CD4-positive, alpha-beta T cell treated with Interleukin-4 for 4 hours (primary cell): ENCODE measurements at places on chromosomes 6 and 20.

DNA sequence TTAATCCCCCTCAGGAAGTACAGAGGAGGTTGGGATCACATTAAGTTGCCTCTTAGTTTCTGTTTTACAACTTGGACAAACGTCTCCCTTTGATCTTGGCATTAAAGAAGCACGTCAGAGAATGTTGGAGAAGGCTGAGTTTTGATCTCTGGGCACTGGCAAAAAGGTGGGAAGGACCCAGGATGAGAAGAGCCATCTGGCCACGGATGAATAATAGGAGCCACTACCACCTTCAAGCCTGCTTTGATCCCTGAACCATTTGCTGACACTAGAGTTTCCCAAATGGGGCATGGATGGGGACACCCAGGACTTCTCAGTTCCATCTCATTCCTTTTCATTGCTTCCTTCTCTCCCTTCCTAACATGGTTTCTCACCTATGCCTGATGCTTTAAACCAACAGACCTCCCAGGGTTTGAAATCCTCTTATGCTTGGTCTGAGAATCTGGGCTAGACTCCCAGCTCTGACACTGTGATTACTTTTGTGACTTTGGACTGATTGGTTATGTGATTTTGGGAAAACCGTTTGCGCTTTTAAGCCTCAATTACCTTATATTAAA lies 5.8 kb downstream of the TM9SF4 start:
- no peak for DNase-seq

DNA sequence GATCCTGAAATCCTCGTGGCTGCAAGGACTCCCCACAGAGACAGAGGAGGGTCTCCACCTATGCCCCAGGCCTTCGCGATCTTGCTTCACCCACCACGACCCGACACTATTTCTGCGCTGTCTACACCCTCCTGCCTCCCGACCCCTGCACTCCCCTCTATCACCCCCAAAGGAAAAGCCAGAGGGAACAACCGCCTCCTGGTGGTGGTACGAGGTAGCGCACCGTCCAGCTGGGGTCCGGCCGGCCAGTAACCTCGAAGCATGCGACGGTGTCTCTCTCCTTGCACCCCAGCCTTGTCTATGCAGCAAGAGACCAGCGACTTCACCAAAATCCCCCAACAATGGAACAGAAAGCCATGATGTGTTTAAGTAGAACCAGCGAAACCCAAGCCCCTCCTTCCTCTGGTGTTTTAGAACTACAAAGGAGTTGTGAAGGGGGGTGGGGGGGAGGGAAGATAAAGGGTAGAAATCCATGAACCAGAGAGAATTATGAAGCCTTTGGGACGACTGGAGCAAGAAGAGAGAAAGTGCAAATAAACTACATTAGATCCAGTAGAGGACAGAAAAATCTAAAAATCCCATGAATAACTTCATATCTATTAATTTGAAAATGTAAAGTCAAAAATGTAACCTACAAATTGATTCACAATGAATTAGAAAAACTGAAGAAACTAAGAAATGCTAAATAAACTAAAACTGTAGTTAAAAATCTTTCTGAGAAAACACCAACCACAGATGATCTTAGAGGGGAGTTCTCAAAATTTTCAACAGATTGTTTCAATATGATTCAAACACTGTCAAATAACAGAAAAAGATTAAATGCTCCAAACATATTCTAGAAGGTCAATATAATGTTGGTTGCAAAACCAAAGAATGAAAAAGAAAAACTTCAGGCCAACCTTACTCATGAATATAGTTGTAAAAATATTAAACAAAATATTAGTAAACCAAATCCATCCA lies 168.0 kb downstream of the CDK19 start:
- no peak for DNase-seq

DNA sequence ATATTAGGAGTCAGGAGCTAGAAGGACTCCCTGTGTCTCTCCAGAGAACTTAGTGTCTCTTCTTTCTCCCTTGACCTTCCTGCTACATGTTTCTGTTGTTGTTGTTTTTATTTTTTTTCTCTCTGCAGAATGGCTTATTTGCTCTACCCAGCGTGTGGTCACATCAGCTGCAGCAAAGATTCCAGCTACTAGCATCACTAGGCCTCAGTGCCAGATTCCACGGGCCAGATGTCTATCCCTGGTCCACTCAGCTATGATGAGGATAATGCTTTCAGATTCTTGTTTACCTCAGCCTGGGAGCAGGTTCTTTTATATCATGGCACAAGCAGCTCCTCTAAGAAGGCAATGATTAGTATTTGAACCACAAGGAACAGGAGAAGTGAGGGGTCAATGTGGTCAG lies 110.0 kb downstream of the PLCB1 start:
- DNase-seq, result no peak

DNA sequence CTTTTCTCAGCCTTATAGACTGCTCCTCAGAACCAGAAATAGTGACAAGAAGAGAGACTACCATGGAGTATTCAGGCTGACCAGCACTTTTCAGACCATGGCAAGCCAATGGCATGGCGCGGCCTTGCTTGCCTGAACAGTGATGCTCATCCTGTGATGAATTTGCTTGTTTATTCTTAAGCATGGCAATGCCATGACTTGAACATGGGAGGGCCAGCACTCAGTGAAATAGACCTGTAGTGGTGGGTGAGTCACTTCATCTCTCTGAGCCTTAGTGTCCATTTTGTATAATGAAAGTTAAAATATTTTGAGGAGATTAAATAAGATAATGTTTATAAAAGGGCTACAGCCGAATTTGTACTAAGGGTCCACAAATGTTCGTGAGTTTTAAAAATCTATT lies 79.1 kb downstream of the LRRC1 start:
- DNase-seq, result no peak

DNA sequence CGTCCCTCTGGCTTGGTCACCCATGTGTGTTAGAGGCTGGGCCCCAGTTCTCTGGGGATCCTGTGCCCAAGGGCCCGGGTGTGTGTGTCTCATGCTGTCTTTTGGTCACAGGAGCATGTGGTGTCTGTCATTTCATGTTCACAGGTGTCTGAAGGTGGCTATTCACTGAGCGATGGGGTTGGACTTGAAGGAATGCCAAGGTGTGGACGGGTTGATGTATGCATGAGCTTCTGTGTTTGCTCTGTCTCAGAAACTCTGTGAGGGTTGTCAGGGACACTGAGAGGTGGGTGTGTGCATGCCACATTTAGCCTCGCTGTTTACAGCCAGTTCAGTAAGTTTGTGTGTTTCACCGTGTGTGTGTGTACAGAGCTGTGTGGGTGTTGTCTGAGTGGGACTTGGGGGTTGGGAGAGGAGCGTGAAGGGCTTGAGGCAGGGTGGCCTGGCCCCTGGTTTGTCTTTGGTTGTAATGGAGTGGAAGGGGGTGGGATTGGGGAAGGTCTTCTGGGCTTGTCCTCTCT lies 1.2 kb downstream of the DDR1 start:
- DNase-seq, result no peak

GRCh38 chr20:40638414-40638813 lies 50.6 kb downstream of the MAFB start:
- no peak for DNase-seq

DNA sequence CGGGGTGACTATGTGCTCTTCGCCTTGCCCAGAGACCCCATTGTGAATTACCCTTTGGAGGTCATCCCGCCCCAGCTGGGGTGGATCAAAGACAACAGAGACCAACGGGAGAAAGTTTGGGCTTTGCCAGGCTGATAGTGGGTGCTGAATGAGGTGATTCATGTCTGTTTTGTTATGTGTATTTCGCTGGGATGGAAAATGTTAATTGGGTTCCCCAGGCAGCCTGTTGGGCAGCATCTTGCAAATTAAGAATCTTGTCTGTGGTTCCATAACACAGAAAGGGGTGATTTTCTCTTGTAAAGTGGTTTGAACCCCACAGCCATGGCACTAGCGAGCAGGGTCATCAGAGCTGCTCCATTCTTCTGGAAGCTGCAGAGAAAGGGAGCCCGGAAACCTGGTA lies 63.1 kb upstream of the UNC93A start:
- DNase-seq, result no peak

DNA sequence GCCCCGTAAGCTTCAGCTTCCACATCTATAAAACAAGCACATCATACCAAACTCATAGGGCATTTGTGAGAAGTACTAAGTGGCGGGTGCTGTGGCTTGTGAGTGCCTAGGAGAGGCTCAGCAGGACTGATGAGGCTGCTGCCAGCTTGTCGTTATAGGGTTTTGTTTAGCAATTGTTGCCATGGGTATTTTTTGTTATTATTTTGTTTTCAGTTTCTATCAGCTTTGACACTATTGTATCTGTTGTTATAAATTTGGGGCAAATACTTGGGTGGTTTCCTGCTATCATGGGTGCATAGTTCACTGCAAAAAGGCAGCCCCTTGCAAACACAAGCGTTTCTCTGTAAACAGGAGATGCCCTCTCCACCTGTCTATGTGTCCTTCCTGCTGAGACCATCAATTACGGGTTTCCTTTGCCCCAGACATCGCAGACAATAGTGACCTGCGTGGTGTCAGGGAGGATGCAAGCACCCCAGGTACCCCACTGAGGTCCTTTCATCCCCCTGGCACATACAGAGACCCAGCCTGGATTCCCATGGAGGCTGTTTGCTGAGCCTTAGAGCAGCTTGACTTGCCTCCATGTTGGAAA lies 3.1 kb upstream of the CCDC167 start:
- peak; percentile 96 for DNase-seq

DNA sequence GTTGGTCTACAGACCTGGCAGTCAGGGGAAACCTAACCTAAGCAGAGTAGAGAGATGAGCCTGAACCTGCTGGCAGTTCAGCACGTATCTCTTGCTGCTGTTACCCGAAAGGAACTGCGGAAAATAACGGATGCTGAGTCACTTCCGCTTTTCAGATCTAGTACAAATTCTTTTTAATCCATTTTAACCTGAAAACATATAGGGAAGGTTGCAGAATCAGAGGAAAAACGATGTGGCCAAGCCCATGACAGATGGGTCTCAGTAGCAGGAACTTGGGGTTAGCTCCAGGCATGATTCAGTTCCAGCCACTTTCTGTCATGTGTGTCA lies 351.9 kb upstream of the PRND start:
- DNase-seq, result peak; percentile 10

- DNase-seq, result no peak
Measured at GRCh38 chr6:129590408-129591022, 119.5 kb downstream of the ARHGAP18 start.

- no peak for DNase-seq
Measured at GRCh38 chr6:68639826-68640490, 4.9 kb downstream of the ADGRB3 start.

GRCh38 chr6:160355001-160355400 lies 6.8 kb downstream of the SLC22A3 start:
- no peak for DNase-seq

- DNase-seq, result no peak
Measured at GRCh38 chr20:48339190-48339985, 488.4 kb downstream of the PREX1 start.

DNA sequence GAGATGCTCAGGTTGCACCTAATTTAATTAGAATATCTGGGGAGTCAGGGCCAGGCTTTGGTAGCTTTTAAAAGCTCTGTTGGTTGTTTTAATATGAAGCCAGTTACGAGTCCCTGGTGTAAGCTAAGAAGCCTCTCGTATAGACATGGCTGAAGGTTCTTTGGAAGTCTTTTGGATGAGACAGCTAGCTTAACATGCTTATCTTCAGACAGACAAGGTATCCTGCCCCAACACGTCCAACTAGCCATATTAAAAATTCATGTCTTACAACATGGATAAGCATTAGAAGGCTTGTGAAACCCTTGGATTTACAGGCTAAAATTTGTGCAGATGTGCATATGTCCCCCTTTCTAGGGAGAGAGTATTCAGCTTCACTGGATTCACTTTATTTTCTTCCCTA lies 105.7 kb upstream of the KCNK16 start:
- no peak for DNase-seq

GRCh38 chr6:98586163-98586562 lies 248.2 kb upstream of the POU3F2 start:
- DNase-seq, result no peak

DNA sequence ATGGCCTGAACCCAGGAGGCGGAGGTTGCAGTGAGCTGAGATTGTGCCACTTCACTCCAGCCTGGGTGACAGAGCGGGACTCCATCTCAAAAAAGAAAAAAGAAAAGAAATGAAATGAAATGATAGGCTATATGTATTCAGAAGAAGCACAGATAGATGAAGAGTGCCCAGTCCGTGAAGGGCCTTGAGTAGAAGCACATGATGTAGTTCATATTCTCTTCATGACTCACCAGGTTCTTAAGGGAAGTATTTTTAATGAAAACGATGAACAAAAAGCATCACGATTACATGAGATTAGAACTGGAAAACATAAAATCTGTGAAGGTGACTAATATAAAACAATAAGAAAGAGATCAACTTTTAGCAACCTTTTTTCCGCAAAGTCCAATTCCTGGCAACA lies 29.8 kb downstream of the TPD52L1 start:
- DNase-seq, result no peak

GRCh38 chr6:52215787-52216186 lies 28.5 kb downstream of the IL17F start:
- no peak for DNase-seq

- DNase-seq, result peak; percentile 4
Measured at GRCh38 chr6:116218172-116218633, 35.7 kb downstream of the TSPYL4 start.

DNA sequence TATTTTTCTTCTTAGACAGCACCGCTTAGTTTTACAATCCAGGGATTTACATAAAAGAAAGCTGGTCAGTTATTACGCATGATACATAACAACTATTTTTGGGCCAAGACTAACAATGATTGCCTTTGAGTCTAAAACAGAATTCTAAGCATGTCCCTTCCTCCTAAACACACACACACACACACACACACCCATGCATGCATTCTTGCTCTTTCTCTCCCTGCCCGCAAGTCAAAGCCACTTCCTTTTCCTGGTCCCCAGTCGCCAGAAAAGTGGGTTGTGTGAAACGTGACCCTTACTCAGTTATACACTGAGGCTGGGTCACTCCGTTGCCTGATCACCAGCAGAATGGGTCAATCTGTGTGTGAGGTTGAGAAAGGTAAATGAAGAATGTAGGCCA lies 31.4 kb downstream of the FYN start:
- DNase-seq, result peak; percentile 62

- DNase-seq, result no peak
Measured at GRCh38 chr20:16064989-16065707, 508.1 kb downstream of the KIF16B start.

DNA sequence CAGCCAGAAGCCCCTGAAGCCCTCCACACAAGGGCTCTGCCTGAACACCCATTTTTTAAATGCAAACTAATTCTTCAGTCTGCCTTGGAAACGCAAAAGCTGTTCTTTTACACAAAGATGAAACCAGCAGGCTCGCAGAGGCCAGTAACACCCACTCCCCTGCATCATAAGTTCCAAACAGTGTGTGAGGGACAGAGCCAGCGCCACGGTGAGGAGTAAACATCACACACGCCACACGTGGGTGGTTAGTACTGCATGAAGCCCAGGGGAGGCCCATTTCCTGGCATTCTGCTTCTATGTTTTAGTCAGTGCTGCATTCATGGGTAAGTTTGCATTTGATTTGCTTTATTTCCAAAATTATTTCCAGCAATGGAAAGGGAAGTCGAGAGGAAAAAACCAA lies 217.7 kb upstream of the RIN2 start:
- DNase-seq, result no peak

GRCh38 chr6:137145421-137145820 lies 28.0 kb downstream of the IL22RA2 start:
- DNase-seq, result no peak

GRCh38 chr20:41889126-41889843 lies 271.1 kb upstream of the CHD6 start:
- DNase-seq, result no peak
